AG09309 (cell line): ENCODE measurements at places on chromosomes 12 and 14.

GRCh38 chr12:49030119-49030518 is 11.5 kb upstream of the PRKAG1 start:
- no peak for DNase-seq

DNA sequence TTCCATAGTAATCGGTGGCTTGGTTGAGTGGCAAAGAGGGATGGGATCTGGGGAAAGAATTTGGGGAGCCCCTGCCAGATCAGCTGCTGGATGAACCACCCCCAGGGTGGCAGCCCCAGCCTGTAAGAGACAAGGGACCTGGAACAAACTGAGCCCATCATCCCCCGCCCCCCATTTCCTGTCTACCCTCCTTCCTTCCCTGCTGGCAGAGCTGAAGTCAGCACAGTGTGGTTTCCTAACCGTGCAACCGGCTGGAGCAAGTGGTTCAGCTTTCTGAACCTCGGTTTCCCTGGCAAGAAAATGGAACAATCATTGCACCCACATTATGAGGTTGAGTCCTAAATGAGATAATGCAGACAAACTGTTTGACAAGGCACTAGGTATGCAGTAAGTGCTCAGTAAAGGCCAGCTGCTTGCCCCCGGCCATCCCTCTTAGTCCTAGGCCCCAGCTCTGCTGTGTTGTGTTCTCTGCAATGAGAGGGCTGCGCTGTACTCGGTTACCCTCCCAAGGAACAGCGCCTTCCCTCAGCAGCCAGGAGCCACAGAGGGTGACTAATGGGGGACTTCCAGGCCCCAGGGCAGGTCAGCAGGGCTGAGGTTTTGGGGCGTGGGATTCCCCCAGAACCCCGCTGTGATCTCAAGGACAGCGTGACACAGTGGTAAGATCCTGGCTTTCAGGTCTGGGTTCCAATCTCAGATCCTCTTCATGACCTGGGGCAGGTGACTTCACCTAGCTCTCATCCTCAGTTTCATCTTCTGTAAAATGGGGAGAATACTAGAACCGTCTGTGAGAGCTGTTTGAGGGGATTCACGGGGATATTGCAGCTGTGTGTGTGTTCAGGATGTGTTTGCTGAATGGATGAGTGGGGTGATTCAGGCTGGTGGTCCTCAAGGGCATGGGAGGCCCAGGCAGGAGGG is 16.5 kb downstream of the SELPLG start:
- no peak for DNase-seq

DNA sequence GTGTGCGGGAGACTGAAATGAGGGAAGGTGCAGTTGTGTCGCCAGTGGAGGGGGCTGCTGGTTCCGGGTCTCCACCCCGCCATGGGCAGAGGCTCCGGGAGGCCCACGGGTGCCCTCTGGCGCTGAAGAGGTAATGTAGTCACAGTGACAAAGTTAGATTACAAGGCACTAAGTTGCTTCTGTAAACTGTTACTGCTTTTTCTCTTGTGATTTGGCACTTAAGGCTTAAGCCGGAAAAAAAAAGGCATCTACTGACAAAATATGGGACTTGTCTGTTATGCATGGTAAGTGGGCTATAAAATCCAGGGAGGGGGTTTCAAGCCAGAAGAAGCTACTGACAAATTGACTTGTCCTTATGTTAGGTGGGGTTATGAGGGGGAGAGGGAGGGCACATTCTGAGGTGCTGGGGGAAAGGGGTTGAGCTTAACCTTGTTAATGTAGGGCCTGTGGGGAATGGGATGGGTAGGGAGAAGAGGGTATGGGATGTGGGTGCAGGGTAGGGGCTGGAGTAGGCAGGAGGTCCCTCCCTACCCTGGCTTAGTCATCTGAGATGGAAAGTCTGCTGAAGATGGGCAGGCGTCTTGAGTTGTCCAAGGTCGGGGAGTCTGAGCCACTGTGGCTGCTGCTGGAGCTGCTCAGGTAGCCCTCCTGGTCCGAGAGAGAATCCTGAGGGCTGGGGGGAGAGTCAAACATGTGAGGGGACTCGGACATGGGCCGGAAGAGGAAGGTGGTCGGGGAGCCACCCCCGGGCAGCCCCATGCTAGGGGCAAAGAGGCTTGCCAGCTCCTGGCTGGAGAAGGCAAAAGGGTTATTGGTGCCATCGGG is 3.7 kb downstream of the ZFP36L1 start:
- no peak for DNase-seq

- DNase-seq: no peak
These were observed 219.5 kb downstream of the TBX5 start for GRCh38 chr12:114186241-114187002.

DNA sequence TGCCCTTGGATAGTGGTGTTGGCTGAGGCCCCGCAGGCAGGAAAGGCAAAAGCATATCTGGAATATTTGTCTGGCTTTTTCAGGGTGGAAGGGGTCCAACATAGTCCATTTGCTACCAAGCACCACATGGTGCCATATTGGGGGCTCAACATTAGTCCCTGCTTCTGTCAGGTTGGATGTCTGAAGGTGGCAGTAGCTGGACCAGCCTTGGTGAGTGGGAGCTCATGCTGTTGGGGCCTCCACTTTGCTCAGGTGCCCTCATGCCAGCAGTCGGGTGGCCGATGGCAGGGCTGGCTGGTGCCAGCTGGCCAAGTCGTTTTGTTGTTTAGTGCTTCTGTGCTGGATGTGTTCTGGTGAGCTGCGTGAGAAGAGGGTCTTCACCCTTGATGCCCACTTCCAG is 135.3 kb downstream of the PAPOLA start:
- no peak for DNase-seq

- no peak for DNase-seq
These were observed 3.8 kb downstream of the NR4A1 start for GRCh38 chr12:52054833-52055730.
